ENCODE measurements at places on chromosomes 3 and 15.

DNA sequence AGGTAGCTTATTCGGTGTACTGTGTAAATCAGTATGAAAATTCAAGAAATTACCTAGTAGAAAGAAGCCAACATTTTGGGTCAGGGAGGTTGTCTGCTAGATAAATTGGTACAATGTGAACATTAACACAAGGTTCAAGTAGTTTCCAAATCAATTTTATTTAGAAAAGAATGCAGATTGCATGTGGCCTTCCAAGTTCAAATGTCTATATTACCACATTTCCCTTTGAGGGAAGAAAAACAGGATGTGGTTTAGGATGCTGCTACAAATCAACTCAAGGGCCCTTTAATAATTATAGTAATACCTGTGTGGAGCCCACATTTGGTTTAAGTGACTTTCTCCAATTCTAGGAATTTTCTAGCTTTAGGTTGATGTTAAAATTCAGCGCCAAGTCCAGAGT lies 57.5 kb downstream of the CADPS start:
- DNase-seq = no peak

GRCh38 chr15:27327467-27328025 lies 356.6 kb downstream of the GABRG3 start:
- no peak for DNase-seq

DNA sequence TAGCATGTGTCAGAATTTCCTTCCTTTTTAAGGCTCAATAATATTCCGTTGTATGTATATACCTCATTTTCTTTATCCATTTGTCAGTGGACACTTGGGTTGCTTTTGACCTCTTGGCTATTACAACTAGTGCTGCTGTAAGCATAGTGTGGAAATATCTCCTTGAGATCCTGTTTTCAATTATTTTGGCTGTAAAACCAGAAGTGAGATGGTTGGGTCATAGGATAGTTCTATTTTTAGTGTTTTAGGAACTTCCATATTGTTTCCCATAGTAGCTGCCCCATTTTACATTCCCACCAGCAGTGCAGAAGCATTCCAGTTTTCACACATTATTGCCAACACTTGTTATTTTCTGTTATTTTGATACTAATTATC lies 70.4 kb upstream of the C15orf39 start:
- no peak for DNase-seq

DNA sequence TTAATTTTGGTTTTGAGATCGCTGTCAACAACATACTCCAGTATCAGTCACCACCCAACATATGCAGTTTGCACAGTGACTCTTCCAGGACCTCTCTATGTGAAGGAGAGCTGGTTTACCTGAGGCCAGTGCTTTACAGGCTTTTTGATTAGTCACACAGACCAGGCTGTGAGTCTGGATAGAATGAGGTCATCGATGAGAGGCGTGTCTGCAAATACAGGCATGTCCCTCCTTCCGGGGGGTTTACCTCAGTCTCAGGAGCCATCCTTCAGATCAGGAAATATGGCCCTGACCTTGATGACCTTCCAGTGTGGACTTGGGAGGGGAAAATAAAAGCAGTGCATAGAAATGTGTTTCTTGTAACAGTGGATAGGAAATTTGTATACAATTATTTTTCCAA lies 46.9 kb downstream of the KBTBD12 start:
- DNase-seq = peak; percentile 30

DNA sequence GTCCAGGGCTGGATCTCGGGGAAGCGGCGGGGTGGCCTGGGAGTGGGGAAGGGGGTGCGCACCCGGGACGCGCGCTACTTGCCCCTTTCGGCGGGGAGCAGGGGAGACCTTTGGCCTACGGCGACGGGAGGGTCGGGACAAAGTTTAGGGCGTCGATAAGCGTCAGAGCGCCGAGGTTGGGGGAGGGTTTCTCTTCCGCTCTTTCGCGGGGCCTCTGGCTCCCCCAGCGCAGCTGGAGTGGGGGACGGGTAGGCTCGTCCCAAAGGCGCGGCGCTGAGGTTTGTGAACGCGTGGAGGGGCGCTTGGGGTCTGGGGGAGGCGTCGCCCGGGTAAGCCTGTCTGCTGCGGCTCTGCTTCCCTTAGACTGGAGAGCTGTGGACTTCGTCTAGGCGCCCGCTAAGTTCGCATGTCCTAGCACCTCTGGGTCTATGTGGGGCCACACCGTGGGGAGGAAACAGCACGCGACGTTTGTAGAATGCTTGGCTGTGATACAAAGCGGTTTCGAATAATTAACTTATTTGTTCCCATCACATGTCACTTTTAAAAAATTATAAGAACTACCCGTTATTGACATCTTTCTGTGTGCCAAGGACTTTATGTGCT lies 527 bp downstream of the B2M start:
- peak; percentile 40 for DNase-seq

- DNase-seq = no peak
Measured at GRCh38 chr3:100470951-100471350, 21.5 kb upstream of the TMEM45A start.

DNA sequence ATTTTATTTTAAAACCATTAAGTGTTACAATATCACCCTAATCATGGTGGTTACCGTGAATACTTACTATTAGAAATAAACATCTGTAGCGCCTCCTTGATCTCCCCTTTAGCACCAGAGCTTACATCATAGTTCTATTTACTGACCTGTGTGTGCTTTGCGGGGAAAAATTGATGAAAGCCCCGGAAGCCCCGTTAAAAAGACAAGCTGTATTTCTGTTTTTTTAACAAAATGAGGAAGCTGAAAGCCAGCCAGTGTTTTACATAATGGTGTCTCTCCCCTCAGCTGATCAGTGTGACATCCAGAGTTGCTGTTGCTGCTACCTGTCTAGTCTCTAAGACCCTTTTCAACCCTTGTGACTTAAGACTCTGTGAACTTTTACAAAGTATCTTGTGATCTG lies 100.8 kb downstream of the OPA1 start:
- DNase-seq = no peak

DNA sequence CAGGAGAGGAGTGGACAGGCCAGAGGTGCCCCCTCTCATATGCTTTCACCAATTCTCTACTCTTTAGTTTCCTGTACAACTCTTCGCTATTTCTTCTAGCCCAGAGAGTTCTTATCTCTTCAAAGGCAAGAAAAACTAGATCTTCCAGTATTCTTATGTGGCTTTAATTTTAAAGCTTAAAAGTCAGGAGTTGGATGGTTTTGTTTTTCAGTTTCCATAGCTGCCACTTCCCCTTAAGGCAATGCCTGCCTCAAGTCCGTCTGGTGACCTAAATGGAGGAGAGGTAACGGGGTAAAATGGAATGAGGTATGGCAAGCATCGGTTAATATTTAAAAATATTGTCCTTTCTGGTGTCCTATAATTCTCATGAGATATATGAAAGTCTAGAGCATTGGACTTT lies 11.4 kb upstream of the VGLL3 start:
- DNase-seq = no peak

- no peak for DNase-seq
Measured at GRCh38 chr3:39025222-39025970, 26.3 kb downstream of the SCN11A start.

DNA sequence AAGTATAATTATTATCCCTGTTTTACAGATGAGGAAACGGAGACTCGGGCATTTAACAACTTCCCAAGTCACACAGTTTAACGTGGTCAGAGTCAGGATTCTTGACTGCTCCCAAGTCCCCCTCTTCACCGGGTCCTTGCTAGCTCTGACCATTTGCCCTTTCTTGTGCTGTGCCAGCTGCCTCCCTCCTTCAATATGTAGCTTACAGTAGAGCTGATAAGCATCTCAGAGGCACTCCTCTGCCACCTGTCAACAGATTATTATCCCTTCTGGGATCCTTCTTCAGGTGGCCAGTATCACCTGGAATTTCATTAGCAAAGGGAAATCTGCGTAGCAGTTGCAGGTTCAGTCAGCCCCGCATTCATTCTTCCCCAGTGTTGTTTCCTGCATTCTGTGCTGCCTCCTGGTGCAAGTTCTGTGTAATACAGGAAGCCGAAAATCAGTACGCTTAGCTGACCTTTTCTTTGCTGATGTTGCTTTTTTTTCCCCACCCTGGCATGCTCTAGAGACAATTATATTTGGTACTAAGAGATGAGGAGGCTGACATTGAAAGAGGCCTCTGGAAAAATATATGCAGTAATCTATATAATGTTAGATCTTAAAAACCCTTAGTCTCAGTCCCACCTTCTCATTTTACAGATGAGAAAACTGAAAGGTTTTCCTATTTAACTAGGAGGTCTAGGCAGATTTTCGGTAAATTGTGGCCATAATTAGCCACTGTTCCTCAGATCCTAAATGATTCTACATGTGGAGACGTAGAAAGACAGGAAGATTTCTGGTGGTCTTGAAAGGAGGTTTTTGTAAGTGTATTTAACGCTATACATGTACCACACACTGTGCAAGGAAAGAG lies 24.8 kb downstream of the TMOD2 start:
- DNase-seq = peak; percentile 54

GRCh38 chr15:78841376-78841706 lies 30.1 kb upstream of the ADAMTS7 start:
- DNase-seq = no peak

DNA sequence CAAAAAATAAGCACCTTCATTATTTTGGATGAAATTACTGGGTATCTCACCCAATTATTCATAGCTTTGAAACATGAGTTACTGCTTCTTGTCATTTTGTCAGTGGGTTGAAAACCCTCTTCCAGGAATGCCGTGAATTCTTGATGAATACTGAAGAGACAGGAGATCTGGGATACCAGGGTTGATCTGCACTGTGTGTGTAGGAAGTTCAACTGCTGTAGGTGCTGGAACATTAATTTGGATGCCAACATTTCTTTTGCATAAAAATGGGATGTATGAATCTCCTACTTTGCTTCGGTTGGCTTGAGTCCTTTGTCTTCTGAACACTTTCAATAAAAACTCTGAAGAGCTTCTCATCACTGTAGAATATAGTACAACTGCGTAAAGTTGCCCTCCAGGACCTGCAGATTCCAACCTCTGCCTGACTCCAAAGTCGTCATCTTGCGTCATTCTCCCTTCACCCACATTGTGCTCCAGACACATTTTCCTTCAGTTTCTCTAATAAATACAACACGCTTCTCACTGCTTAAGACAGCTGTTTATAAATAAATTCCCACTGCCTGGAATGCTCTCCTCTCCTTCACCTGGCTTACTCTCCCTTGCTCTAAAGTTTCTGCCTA lies 312.7 kb upstream of the TGFBR2 start:
- no peak for DNase-seq

GRCh38 chr15:92170897-92171296 lies 222.8 kb upstream of the ST8SIA2 start:
- no peak for DNase-seq

GRCh38 chr3:170429050-170429449 lies 10.4 kb downstream of the CLDN11 start:
- DNase-seq = no peak

- peak; percentile 71 for DNase-seq
Measured at GRCh38 chr3:123723522-123724168, 138.8 kb upstream of the HACD2 start.

DNA sequence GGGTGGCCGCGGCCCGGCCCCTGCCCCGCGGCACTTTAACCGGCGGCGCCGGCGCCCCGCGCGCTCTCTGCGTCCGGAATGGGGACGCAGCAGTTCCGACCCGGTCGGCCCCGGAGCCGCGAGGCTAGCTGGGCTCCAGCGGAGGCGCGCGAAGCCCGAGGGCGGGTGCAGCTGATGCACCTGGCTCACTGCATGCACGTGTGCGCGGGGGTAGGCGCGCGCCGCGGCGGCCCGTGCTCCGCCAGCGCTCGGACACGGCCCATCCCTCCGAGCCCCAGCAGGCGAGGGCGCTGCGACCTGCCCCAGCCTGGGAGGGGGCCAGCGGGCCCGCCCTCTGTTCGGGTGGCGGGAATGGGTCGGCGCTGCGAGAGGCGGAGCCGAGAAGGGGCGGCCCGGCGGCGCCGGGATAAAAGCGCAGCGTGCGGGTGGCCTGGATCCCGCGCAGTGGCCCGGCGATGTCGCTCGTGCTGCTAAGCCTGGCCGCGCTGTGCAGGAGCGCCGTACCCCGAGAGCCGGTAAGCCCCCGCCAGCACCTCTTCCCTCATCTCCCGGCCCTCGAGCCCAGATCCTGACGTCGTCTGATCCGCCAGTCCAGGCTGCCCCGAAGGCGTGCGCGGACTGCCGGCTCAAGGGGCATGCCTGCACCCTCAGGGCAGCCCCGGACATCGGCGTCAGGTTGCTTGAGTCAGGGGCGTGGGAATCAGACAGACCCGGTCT lies at the start of the genes CHDH and IL17RB:
Gene CHDH, minus strand, starts transcription at position 286 of the 717 bp plus-strand sequence. CDS start 22,411 bp downstream, outside the sequence.
Gene IL17RB, plus strand, starts transcription at position 435 of the 717 bp plus-strand sequence. Its CDS starts 21 bp downstream, at position 456.
- no peak for DNase-seq

GRCh38 chr15:74960995-74961588 lies 4.5 kb upstream of the RPP25 start:
- DNase-seq = no peak

DNA sequence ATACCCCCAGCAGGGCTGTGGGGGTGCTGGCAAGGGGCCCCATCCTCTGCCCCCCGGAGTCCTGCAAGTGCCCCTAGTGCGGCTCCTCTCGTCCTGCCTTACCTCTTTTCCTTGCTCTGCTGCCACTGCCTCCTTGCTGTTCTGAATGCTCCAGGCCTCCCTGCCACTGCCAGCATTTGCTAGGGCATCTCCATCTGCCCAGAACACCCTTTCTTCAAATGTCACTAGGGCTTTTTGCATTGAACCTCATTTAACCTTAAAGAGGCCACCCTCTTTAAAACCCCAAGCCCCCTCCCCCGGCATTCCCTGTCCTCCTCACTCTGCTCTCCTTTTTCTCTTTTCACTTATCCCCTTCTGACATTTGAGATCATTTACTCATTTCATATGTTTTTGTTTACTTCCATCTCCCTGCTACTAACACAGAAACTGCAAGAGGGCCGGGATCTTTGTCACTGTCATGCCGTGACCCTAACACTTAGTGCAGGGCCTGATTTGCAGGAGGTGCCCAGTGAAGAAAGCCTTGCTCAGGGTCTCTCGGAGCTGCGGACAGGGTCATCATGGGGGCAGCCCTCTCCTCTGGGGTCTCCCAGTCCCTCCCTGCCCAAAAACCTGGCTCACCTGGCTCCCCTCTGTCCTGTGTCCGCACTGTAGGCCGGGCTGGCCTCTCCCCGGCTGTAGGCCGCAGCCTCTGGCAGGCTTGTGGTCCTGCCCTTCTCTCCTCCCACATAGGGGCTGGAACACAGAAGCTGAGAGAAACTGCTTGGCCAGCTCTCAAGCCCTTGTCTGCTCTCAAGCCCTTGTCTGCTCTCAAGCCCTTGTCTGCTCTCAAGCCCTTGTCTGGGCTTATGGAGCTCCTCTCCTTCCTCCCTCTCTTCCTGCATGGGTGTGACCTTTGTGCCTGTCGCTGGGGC lies at the start of gene ACOX2:
Gene ACOX2, minus strand, starts transcription at position 690 of the 911 bp plus-strand sequence. CDS start 2,084 bp downstream, outside the sequence.
- DNase-seq = no peak

DNA sequence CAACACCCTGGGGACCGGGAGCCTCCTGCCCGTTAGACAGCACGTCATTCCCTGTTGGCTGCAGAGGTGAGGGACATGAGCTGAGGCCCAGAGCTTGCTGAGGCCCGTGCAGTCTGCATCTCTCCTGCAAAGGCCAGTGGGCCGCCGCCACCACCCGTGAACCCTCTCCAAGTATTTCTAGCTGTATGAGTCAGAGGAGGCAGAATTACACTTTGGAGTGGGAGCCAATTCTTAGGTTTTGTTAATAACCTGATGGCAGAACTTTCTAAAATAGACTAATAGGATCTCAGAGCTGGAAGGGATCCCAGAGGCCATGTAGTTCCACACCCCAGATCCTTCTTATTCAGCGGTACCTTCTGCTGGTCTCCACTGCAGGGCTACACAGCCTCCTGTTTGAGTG lies 335.2 kb upstream of the CTDSPL start:
- no peak for DNase-seq

GRCh38 chr15:98292442-98293240 lies 332.1 kb downstream of the ARRDC4 start:
- peak; percentile 10 for DNase-seq

GRCh38 chr3:31934018-31934417 lies 47.0 kb downstream of the OSBPL10 start:
- no peak for DNase-seq

GRCh38 chr3:155024006-155024638 lies 56.0 kb upstream of the MME start:
- DNase-seq = no peak

- peak; percentile 40 for DNase-seq
Measured at GRCh38 chr3:185815391-185816282, 9.2 kb downstream of the IGF2BP2 start.
